Large intestine (tissue), 12 donors: ENCODE measurements at places on chromosomes 3 and 15.
A peak's percentile ranks its signal among the peaks of the same experiment; 100 is the strongest.

GRCh38 chr3:18087988-18088387, 337.2 kb downstream of the SATB1 start:
- H3K27me3 ChIP-seq: no peaks in the 10 kb centered on the region
- H3K36me3 ChIP-seq: no peaks in the 10 kb centered on the region
- no peak overlapping the region for H3K27ac ChIP-seq

DNA sequence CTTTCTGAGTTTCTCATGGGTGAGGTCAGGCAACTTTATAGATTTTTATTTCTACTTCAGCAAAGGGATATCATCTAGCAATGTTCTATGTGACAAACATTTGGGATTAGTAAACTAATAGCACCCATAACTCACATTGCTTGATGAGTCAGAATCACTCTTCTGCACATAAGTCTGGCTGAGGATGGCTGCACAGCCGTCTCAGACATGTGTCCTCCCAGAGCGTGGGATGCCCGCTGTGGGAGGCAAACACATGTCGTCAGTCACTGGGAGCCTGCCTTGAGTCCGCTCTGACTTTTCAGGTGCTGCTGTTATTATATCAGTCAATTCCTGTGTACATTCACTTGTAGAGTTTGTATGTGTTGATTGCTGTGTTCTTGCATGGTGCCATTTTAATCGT, 230.7 kb upstream of the TRIM42 start:
- H3K4me1 ChIP-seq: no peaks in the 10 kb centered on the region
- no peak overlapping the region for H3K4me3 ChIP-seq
- no peak for DNase-seq
- no peaks in the 10 kb centered on the region for H3K27me3 ChIP-seq

DNA sequence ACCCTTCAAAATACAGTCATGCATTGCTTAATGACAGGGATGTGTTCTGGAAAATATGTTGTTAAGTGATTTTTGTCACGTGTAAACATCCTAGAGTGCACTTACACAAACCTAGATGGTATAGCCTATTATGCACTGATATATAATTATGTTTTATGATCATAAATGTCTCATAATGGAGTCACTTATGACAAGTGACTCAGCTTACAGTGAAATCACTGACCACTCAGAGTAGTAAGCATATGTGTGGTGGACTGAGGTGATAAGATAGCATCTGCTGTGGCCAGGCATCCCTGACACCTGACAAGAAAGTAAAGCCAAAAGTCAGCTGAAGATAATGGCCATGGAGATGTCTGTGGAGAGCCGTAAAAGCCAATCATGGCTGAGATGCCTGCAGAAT, 5.4 kb downstream of the ACAD11 start:
- H3K36me3 ChIP-seq: no peaks in the 10 kb centered on the region
- H3K27me3 ChIP-seq: no peaks in the 10 kb centered on the region
- H3K4me1 ChIP-seq: peaks cover 20% of the 10 kb centered on the region
- peak overlapping the region; percentile 81 for H3K27ac ChIP-seq
- H3K4me3 ChIP-seq: no peak overlapping the region

DNA sequence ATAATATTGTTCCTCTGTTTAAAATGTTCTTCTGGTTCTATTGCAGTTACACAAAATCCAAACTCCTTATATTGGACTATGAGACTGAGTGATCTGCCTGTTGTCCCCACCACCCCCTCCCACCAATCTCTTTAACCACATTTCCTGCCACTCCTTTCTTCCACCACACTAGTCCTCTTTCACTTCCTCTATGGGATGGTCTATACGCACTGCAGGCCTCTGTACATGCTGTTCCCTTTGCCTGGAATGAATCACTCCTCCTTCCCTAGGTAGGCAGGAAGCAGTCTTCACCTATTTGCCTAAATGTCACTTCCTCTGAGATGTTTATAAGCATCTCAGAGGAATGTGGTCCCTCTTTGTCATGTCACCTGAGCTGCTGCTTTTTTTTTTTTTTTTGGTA, 4.0 kb downstream of the MAP2K1 start:
- no peak overlapping the region for H3K4me3 ChIP-seq
- DNase-seq: no peak
- peaks cover 11% of the 10 kb centered on the region for H3K4me1 ChIP-seq
- H3K27me3 ChIP-seq: no peaks in the 10 kb centered on the region

- no peaks in the 10 kb centered on the region for H3K4me1 ChIP-seq
- H3K36me3 ChIP-seq: no peaks in the 10 kb centered on the region
- H3K4me3 ChIP-seq: no peak overlapping the region
- DNase-seq: no peak
- H3K27me3 ChIP-seq: no peaks in the 10 kb centered on the region
These were observed 16.5 kb downstream of the GMPS start for GRCh38 chr3:155886915-155887314.

DNA sequence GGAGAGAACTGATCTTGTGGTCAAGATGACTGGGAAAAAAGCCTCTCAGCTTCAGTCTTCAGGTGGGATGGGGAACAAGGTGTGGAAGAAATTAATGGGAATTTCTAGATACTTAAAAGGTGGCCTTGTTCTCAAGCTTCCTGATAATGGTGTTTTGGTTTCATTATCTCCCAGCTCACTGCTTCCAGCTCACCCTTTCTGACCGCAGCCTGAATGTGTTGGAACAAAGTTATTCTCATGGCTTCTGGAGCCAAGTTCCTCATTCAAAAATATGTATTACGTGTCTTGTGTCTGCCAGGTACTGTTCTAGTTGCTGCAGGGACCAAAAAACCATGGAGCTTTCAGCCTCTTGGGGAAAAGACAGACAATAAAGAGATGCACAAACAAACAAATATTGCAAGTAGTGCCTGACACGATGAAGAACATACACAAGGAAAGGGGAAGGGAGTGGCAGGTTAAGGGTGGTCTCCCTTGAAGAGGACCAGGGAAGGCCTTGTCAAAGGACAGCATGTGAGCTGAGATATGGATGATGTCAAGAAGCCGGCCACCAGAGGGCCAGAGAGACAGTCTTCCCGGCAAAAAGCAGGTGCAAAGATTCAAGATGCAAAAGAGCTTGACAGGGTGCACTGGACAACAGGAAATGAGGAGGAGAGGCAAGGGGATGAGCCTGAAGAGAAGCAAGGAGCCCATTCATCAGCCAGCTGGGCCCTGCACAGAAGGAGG, 35.5 kb downstream of the ARRDC4 start:
- DNase-seq: peak; percentile 54
- no peak overlapping the region for H3K4me3 ChIP-seq
- H3K27me3 ChIP-seq: no peaks in the 10 kb centered on the region
- peaks cover 11% of the 10 kb centered on the region for H3K4me1 ChIP-seq
- no peak overlapping the region for H3K27ac ChIP-seq
- no peaks in the 10 kb centered on the region for H3K36me3 ChIP-seq

DNA sequence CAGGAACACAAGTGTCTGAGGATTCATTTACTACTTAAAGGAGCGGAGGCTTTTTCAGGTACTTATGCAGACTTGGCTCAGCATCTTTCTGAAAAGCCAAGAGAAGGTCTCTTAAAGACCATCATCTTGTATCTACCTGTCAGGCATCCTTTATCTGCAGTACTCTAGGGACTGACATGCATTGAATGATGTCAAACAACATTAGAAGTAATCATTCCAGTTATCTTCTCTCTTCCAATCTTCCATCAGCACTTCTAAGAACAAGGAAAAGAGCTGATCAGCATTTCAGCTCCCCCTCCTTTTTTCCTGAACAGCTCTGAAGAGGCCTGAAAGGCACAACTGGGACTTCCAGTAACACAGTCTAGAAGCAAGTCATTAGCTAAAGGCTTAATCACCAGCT, 214.8 kb downstream of the KCNH8 start:
- H3K36me3 ChIP-seq: no peaks in the 10 kb centered on the region
- H3K27me3 ChIP-seq: no peaks in the 10 kb centered on the region
- no peak for DNase-seq

DNA sequence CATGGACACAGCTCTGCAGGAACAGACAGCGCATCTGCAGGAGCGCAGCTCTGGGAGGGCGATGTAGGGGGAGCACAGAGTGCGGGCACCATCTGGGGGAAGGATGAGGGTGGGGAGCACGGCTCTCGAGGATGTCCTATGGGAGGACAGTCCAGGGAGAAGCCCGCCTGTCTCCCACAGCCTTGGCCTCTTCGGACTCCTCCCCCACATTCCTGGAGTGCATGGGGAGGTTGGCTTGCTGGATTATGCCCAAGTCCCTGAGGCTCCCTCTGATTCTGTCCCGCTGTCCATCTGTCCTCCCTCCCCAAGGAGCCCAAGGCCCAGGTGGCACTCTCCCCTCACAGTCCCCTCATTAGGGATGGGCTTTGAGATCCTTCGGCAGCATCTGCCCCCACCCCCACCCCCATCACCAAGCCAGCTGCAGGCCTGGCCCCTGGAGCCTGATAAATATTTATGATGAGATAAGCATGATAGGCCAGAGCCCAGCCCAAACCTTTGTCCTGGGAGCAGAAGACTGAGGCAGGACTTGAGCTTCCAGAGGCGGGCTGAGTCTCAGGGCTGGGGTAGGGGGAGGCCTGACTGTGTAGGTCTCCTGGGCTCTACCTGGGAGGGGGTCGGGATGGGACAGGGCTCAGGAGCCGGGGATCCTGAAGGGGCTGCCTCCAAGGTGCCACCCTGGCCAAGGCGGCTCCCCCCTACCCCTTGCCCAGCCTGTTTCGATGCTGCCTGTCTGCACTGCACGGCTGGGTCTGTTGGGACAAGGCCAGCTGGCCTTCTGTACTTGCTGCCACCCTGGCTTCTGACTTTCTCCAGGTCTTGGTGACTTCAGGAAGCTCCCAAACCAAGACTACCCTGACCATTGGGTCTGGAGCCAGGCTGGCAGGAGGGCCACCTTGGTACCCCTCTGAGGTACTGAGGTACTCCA, 28.6 kb upstream of the SEMA3F start:
- no peak overlapping the region for H3K27ac ChIP-seq
- peaks cover 6% of the 10 kb centered on the region for H3K27me3 ChIP-seq
- H3K4me3 ChIP-seq: no peak overlapping the region
- DNase-seq: peak; percentile 45
- H3K4me1 ChIP-seq: peaks cover 36% of the 10 kb centered on the region

- no peak overlapping the region for H3K27ac ChIP-seq
- peaks cover 17% of the 10 kb centered on the region for H3K4me1 ChIP-seq
- no peaks in the 10 kb centered on the region for H3K27me3 ChIP-seq
- H3K4me3 ChIP-seq: no peak overlapping the region
- peaks cover 18% of the 10 kb centered on the region for H3K36me3 ChIP-seq
These were observed 34.9 kb downstream of the VIPR1 start for GRCh38 chr3:42537350-42537749.

- DNase-seq: no peak
- no peaks in the 10 kb centered on the region for H3K4me1 ChIP-seq
- no peak overlapping the region for H3K4me3 ChIP-seq
- H3K36me3 ChIP-seq: no peaks in the 10 kb centered on the region
These were observed 42.0 kb downstream of the IFT57 start for GRCh38 chr3:108180194-108180593.

DNA sequence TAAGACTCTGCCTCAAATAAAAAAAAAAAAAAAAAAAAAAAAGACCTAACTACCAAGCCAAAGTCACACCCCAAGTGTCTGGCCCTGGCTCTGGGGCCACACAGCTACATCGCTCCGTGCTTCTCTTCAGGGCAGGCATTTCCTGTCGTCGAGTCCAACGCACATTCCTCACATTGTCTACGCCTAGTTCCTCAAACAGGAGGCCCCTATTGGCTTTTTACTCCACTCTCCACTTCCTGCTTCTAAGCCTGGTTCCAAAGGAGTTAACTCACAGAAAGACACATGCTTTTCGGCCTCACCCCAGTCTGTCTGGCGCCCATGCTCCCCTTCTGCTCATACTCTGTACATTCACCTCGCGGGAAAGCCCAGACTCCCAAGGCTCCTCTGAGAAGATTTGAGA, 28.8 kb downstream of the KNG1 start:
- H3K27me3 ChIP-seq: no peaks in the 10 kb centered on the region
- no peak overlapping the region for H3K4me3 ChIP-seq
- DNase-seq: peak; percentile 92
- H3K4me1 ChIP-seq: peaks cover 32% of the 10 kb centered on the region

DNA sequence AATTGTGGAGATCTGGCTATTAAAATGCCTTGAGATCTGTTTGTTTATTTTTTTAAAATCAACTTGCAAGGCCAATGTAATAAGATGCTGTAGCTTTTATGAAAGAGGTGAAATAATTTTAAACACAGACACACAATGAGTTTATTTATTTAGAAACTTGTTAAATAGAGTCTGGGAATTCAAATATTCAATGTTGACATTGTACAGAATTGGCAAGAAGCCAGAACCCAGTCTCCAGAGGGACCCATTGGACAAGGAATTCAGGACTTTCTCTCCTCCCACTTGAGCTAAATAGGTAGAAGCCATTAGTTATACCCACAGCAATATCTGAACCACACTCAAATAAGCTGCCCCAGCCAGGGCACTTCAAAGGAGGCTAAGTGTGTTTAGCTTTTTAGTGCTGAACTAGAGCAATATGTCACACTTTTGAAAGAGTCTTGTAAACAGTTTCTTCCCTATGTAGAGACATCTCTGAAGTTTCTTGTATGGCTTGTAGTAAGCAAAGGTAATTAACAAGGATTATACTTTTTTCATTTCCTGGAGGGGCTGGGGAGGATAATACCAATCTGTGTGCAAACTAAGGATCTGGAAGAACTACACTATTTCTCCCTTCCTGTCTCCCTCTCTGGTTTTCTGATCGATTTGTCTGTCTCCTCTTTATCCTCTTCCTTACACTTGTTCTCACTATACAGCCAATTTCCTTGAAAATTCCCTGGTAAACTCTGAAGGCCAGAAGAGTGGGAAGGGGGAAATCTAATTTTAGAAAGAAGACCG, 6.0 kb downstream of the MECOM start:
- peaks cover 16% of the 10 kb centered on the region for H3K4me1 ChIP-seq
- H3K27ac ChIP-seq: no peak overlapping the region
- DNase-seq: no peak
- no peaks in the 10 kb centered on the region for H3K36me3 ChIP-seq
- peaks cover 69% of the 10 kb centered on the region for H3K27me3 ChIP-seq

DNA sequence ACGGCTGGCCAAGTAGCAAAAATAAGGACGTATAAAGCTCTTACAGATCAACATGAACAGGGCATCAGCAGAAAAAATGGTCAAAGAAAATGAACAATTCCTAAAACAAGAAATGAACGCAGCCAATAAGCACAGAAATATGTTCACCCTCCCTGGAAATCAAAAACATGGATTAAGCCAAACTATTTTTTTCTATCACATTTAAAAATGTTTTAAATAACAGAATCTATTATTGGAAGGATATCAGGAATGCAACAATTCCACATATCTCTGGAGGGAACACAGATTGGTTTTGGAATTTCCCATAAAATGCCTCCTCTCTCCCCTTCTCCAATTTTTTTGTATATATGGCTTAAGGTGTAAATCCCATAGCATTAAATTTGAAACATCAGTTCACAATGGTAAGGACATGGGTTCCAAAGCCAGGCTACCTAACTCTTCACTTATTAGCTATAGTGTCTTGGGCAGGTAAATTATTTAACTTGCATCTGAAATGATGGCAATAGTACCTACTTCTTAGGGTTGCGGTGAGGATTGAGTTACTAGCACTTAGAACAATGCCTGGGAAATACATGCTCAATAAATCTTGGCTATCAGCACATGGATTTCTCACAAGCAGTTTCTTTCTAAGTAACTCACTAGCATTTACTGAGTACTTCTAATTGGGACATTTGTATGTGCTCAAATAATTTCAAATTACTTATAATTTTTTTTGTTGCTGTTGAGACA, 10.1 kb downstream of the UACA start:
- DNase-seq: no peak
- H3K27me3 ChIP-seq: no peaks in the 10 kb centered on the region
- H3K4me1 ChIP-seq: no peaks in the 10 kb centered on the region
- no peak overlapping the region for H3K27ac ChIP-seq
- H3K36me3 ChIP-seq: no peaks in the 10 kb centered on the region
- H3K4me3 ChIP-seq: no peak overlapping the region
